Activated naive CD4-positive, alpha-beta T cell (primary cell): ENCODE measurements at places on chromosomes 4 and X.

GRCh38 chr4:98929341-98930267, 671 bp upstream of the EIF4E start:
- DNase-seq: peak; percentile 10

DNA sequence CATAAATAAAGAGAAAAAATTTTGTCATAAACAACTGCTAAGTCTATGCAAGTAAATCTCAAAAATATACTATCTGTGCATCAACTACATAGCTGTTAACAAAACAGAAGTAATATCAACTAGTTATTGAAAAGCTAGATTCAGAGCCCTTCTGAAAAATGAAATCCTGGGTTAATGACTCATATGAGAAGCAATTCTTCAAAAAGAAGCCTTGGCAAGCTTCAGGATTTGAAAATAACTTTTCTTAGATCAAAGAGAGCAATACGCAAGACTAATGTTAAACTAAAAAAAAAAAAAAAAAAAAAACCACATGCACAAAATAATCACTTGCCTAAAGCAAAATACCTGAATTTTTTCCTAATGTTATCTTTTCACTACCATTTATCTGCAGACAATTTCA, 566.1 kb upstream of the BOD1L1 start:
- DNase-seq: no peak

- DNase-seq: no peak
These were observed 310.5 kb upstream of the EMCN start for GRCh38 chr4:100828364-100828763.

DNA sequence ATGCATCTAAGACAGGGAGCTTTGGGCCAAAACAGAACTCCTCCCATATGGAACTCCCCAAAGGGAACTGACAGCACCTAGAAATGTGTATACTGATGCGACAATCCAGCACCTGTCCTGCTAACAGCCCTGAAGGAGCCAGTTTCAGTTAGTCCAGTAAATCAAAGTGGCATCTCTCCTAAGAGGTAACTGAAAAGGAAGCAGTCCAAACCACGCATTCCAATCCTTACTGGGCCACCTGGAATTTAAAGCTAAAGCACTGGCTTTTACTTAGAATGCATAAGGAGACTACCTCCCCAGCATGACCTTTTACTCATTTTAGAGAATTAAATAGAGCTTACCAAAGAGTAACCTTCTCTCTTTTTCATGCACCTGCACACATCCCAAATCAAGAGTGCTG, 586.8 kb upstream of the PITX2 start:
- DNase-seq: no peak

- DNase-seq: no peak
These were observed 4.0 kb downstream of the HERC6 start for GRCh38 chr4:88382621-88383020.

DNA sequence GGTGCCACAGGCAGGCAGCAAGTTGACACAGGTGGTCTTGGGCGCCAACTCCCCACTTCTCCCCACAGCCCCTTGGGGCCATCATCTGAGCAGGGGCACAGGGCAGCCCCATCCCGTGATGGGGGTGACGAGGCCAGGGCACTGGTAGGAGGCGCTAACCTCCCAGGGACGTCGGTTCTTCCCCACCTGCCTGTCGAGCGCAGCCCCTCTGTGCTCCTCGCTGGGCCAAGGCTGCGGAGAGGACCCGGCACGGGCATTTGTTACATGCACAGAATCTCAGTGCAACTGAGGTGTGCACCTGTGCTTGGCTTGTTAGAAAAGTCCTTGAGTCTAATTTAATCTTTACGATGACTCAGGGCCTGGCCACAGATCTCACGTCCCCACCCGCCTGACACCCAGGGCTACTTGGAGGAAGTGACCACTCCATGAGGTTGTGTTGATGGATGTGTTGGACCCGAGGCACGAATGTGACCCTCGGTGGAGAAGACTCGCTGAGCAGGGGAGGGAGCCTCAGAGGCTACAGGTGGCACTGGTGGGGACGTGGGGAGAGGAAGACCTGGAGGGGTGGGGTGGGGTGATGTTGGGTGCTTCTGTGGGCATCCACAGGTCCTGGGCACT, 3.1 kb upstream of the SH3TC1 start:
- no peak for DNase-seq

DNA sequence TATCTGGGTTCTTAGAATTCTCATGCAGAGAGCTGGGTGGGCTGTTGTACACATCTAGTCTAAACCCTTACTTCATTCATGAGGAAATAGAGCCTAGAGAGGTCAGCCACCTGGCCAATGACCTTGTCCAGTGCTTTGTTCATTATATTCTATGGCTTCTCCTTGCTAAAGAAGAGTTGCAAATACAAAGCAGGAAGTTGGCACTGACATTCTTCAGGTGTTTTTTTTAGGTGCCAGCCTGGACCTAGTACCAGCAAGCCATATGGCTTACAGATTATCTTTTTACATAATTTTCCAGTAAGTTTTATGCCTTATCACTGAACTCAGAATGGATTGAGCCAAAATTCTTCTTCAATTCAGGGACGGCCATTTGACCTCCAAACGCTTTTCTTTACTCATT, 54.7 kb upstream of the PGM2 start:
- no peak for DNase-seq

DNA sequence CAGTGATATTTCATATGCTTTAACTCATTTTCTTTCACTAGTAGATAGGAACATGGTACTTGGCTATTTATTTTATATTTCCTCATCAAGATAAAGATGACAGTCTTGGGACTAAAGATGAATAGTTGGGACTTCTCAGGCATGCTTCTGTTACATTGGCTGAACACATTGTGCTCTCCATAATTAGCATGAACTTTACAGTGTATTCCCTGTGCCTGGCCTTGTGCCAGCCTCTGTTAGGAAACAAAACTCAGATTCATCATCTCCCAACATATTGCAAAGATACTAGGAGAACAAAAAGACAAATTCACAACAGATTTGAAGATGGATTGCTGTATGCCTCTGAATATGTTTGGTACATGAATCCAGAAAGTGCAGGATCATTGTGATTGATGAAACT, 26.4 kb downstream of the GRIA2 start:
- DNase-seq: no peak

DNA sequence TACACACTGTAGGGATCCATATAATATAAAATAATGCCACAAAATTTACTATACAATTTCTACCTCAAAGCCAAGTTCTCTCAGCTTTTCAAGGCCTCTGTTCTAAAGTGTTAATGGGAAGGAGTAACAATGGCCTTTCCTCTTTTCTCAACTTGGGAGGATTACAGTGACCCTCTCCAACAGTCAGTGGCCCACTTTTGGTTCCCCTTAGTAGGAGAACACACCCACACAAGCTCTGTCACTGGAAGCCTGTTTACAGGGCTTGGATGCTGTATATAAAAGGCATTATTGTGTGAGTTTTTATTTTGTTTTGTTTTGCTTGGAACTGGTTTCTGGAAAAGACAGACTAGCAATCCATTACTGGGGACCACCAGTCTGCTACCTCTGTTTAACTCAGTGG, 1.8 kb downstream of the ARHGEF6 start:
- no peak for DNase-seq

DNA sequence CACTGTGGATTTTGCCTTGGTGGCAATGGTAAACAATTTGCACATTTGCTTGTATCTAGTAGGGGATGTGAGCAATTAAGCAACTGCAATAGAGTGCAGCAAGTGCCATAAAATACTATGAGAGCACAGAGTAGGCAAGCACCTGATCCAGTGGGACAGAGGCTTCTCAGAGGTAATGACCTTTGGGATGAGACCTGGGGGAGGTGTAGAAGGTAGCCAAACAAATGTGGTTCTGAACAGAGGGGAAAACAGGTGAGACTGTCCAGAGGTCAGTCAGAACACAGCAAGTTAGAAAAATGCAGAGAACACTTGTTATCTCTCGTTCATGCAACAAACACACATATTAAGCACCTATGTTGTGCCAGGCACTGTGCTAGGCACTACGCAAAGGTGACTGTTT, 21.4 kb upstream of the ANK2 start:
- DNase-seq: no peak

DNA sequence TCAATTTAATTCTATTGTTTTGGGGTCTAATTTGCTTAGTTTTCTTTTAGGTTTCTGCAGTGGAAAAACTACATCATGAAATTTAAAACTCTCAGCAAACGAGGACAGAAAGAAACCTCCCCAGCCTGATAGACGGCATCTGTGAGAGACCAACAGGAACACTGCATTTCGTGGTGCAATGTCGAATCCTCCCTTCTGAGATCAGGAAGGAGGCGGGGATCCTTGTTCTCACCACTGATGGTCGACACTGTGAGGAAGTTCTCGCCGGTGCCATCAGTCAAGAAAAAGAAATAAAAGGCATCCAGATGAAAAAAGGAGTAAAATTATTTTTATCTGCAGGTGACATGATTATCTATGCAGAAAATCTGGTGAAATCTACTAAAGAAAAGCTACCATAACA, 16.5 kb downstream of the GAK start:
- no peak for DNase-seq

DNA sequence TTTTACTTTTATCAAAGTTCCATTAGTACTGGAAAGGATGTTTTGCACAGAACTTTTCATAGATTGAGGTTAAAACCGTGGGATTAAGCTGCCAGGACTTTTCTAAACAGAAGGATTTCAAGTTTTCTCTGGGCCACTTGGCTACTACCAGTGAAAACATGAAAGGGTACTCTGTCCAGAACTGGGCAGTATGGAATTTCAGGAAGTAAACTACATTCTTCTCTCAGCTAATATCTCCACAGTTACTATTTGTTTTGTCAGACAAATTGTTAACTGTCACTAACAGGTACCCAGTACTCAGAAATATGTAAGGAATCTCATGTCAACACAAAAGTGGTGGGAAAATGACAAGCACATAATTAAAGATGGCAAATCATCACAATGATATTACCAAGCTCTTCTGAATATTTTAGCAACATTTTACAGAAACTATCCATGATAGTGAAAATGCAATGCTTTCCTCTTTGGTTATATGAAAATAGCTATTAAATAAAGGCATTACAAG, 454.4 kb downstream of the C4orf33 start:
- DNase-seq: no peak

GRCh38 chrX:39716401-39716800, 381.4 kb downstream of the BCOR start:
- DNase-seq: no peak

- DNase-seq: no peak
These were observed 74.2 kb downstream of the BEND4 start for GRCh38 chr4:42078184-42078801.

GRCh38 chr4:146132445-146132844, 43.1 kb upstream of the LSM6 start:
- DNase-seq: no peak

DNA sequence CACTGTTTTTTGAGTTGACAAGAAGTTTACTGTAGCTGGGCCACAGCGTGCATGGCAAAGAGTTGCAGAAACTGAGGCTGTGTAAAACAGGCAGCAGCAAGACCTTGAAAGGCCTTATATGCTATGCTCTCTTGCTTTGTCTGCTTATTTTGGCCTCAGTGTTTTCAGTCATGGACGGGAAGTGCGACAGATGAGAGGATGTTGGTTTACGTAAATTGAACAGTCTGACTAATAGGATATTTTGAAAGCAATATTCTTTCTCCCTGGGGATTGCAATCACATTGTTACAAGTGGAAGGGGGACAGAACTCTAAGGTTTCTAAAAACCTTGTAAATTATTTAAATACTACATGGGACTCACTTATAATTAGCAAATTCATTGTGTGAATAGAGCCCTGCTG, 32.2 kb upstream of the MAGEA10 start:
- no peak for DNase-seq

- no peak for DNase-seq
These were observed 63.0 kb upstream of the FAM9A start for GRCh38 chrX:8864161-8864560.

- DNase-seq: no peak
These were observed 261.6 kb upstream of the STS start for GRCh38 chrX:6885909-6886308.

DNA sequence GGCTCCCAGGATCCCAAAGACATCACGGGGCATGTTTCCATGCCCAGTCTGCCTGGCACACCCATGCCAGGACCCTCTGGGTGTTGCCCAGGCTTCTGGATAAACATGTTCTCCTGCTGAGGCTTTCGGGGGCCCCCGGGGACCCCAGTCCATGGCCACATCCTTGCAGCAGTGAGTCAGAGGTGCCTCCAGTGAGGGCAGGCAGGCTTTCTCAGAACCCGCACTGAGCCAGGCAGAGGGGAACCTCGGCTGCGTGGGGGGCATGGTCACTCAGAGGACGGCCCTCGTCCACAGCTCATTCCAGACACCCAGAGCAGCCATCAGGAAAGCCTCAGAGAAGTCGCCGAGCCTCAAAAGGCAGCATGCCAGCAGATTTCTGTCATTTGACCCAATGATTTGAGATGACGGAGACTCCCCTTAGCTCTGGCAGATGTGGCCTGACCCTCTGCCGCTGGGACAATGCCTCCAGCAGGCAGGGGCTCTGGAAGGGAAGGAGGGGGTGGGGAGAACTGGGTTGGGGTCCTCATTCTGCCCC, 54.8 kb downstream of the PPP2R2C start:
- DNase-seq: no peak

- no peak for DNase-seq
These were observed 296.2 kb downstream of the INPP4B start for GRCh38 chr4:142549726-142550463.

DNA sequence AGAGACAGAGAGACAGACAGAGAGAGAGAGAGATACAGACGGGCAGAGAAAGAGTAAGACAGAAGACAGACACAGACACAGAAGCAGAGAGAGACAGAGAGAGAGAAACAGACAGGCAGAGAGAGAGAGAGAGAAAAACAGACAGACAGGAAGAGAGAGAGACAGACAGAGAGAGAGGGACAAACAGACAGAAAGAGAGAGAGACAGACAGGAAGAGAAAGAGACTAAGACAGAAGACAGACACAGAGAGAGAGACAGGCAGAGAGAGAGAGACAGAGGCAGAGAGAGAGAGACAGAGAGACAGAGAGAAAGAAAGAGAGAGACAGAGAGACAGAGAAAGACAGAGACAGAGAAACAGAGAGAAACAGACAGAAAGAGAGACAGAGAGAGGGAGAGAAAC, 27.2 kb upstream of the NAA11 start:
- no peak for DNase-seq

DNA sequence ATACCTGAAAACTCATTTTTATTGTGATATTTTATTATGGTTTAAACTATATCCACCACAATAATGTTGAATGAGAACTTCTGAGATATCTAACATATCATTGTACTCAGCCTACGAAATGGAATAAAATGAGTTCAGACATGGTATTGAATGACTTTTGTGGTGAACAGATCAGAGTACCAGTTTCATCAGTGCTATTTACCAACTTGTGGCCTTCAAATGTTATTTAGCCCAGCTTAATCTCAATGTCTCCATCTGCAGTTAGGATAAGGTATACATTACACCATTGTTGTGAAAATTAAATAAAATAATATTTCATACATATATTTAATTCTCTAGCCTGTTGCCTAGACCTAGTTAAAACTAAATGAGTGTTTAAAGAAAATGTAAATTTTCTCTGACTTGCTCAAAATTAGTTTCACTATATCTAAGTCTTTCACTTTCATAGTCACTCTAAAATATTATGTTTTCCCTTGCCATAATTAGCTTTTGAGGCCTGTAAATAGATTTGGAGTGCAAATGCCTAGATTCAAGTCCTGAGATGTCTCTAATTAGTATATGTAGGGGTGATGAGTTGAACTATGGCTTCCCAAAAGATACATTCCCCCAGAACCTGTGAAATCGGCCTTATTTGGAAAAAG, 594.2 kb downstream of the STPG2 start:
- DNase-seq: no peak
